ENCODE measurements at places on chromosomes 4 and X.

DNA sequence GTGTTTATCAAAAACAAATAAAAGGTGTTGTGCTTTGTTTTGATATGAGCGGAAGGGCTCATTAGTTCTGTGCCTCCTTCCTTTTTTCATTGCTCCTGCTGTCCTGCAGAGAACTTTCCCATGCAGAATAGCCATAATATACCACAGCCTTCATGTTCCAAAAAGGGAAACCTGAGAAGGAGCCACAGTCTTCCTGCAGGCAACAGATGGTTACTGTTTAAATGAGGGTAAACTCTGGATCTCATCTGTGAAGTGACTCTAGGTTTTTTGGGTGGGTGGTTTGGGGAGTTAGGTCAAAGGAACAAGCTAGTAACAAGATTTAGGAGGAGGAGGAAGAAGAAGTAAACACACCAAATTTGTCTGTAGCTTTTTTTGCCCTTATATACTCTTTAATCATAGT, 131.8 kb downstream of the BMPR1B start:
- DNase-seq = no peak

DNA sequence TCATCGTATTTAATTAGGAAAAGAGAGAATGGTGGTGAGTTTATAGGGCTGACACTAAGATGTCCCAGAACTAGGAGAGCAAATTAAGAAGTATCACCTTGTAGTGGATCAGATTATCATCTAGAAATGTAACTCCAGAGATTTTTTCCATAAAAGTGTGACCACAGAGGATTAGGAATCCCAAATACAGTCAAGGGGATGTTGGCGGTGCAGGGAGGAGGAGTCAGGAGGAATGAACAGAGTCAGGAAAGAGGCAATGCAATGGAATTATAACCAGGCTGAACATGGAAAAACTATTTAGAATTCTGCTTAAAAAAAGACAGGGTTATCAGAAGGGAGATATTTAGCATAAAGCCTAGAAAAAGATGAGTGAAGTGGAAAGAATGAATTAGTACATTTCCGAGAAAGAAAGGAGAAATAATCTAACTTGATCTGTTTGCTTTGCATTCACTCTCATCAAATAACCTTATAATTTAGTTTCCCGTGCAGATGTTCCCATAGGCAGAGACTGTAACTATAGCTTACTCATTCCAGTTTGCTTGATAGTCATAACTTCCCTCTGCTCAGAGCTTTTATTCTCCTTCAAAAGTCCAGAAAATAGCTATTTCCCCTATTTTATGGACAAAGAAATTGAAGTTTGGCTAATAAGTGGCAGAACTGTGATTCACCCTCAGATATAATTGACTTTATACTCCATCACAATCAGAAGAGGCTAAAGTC, 56.4 kb downstream of the SCFD2 start:
- no peak for DNase-seq

- no peak for DNase-seq
Observed at GRCh38 chr4:86185659-86186058, 174.2 kb downstream of the MAPK10 start.

- no peak for DNase-seq
Observed at GRCh38 chr4:185381288-185382196, 14.2 kb downstream of the LRP2BP start.

GRCh38 chr4:42149004-42149403, 3.5 kb downstream of the BEND4 start:
- DNase-seq = no peak

- no peak for DNase-seq
Observed at GRCh38 chr4:73815145-73815544, 21.3 kb upstream of the CXCL6 start.

DNA sequence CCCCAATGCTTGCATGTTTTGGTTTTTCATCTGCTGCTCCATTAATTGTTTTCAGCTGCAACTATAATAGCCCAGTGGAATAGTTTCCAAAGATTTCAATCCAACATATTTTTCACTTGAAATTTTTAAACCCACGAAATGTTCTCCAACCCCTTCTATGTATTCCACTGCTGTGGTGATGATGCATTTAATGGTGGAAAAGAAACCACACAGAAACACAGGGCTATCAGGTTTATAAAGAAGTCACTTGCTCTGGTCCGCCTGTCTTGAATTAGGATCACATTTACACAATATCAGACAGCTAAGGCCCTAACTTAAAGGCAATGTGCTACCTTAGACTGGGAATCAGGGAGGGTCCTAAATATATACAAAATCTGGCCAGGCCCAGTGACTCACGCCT, 35.0 kb downstream of the OPHN1 start:
- DNase-seq = no peak

DNA sequence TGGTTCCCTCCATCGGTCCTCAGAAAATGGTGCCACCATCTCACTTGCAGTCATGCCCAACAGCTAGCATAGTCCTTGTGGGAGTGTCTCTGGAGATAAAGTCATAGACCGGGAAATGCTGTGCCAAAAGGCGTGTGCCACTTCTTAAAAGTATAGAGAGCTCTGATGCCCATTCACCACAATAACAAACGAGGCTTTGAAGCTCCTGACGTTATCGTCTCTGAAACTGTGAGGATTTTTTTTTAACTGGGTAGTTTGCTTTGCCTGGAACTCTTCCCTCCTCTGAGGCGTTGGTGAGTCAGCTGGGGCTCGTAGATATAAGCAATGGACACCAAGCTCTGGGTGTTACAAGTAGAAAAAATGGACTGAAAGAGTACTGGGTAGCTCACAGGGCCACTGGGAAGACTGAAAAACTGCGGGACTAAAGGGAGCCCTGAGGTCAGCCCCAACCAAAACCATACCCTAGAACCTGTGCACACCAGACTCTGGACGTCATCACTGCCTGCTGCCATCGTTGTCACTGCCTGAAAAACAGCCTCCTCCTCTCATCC, 89.4 kb upstream of the TRIM2 start:
- no peak for DNase-seq

GRCh38 chr4:111985426-111985825, 159.8 kb upstream of the FAM241A start:
- DNase-seq = no peak

GRCh38 chrX:44904542-44905115, 31.6 kb downstream of the KDM6A start:
- DNase-seq = no peak

DNA sequence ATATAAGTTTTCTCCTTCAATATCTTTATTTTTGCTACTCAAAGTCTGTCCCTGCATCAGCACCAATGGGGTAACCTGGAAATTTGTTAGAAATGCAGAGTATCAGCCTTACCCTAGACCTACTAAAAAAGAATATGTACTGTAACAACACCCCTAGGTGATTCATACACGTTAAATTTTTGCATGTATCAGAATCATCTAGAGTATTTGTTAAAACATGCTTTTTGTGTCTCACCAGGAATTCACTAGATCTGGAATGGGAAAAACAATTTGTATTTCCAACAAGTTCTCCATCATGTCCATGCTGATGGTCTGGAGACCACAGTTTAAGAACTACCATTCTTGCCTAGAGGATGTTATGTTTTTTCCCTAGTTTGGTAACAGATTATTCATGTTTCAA, 196.0 kb upstream of the EDNRA start:
- no peak for DNase-seq

- DNase-seq = no peak
Observed at GRCh38 chrX:117973110-117973807, 143.4 kb downstream of the KLHL13 start.

- DNase-seq = no peak
Observed at GRCh38 chr4:180054291-180054690, 2188.9 kb upstream of the TENM3 start.

DNA sequence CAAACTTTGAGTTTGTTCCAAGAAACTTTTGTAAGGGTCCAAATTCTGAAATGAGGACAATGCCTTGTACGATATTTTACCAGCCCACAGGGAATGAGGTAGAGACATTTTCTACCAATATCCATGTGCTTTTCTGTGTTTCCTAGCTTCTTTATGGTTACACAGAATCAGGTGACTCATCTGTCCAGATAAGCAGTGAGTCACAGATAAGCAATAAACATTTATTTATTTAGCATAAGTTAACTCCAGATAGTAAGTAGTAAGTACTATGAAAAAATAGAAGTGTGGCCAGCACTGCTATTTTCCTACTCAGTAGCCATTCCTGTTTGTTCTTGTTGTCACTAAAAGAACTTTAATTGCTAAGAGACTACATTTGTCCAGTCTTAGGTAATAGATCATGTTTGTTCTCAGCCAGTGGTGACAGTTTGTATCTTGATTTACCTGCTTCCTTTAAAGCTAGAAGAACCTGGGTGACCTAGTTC, 7.4 kb downstream of the AFF1 start:
- no peak for DNase-seq

- no peak for DNase-seq
Observed at GRCh38 chr4:105215609-105216313, 69.1 kb downstream of the TET2 start.

DNA sequence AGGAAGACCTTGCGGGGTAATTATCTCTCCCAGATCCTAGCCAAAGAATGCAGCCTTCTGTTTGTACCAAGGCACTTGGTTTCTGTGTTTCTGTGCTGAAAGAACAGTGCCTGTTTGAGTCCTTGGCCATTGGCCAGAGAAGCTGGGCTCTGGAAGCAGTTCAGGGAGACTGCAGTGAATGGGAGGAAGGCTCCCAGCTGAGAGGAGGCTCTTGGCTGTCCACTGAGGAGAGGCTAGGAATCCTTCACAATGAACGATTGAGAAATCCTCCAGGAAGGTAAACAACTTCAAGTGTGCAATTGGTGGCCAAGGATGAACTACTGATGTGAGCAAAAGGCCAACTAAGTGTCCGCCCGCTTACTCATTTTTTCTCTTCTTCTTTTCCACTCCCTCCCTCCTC, 61.3 kb downstream of the HS3ST1 start:
- DNase-seq = no peak

DNA sequence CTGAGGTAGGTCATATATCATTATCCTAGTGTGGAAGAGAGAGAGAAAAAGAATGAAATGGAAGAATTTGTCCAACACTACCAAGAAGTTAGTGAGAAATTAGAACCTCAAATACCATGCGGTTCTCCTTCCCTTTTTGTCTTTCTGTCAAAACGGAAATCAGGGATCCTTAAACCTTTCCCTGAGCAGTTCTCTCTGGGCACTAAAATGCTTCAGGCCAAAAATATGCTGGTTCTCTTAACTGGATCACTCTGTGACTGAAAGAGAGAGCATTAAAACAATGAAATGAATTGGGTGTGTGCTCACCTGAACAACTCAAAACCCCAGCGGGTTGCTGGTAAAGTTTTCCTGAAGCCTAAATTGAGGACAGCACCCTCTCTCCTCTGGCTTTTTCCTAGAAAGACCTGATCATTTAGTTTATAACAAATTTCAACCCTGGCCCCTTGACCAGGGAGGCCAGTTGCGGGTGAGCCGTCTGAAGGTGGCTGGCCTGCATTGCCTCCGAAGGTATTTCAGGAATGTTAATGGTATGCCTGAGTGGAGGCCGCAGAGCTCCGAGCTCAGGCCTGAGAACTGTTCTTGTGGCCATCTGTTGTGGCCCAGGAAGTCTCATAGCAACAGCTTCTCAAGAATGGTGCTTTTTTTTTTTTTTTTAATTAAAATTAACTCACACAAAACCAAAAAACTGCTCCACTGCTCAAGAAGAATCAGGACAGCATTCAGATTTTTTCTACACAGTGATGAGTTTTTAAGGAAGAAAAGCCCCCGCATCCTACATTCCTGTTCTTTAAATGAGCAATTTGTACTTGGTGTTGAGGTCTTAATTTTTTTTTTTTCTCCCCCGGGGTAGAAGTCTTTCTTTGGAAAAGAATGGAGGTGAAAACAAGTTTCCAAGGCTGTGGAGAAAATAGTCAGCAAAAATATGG, 155.1 kb downstream of the SHROOM3 start:
- no peak for DNase-seq

DNA sequence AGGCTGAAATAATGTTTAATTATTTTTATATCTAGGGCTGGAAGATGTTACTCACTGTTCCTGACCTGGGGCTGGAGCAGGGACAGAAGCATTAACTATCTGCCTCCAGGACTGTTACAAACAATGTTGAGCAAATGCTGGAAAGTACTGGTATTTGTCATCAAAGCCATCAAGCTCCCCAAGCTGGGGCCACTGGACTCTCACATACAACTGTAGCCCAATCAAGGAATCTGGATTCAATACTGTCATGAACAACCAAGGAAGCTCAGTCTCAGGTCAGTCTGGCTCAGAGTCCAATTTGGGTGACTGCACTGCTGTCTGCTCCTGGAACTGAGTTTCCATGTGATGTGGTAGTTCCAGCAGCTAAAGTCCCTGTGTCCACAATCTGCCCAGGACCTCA, 50.4 kb downstream of the APOO start:
- DNase-seq = no peak

GRCh38 chrX:14095702-14096101, 66.0 kb upstream of the GEMIN8 start:
- DNase-seq = no peak

GRCh38 chr4:40190019-40190418, 6.8 kb upstream of the RHOH start:
- DNase-seq = peak; percentile 27

- no peak for DNase-seq
Observed at GRCh38 chrX:118862091-118862490, 38.5 kb downstream of the ZCCHC12 start.

- DNase-seq = no peak
Observed at GRCh38 chr4:158949099-158949498, 153.8 kb upstream of the RAPGEF2 start.

DNA sequence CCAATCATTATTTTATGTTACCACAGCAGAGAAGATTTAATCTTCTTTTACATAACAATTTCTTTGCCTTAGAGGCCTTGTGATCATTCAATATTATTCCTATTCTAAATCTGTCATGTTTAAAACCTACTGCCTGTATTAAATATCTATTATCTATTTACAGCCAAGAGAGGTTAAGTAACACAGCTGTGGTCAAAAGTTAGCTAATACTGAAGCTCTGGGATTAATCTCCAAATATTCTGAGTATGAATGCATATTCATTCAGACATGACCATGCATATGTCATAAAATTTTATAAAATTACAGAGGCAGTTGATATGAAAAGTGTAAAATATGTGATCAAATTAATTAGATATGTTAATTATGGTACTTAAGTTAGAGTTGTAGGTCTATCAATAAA, 187.9 kb upstream of the MAB21L2 start:
- DNase-seq = no peak

- no peak for DNase-seq
Observed at GRCh38 chrX:22159071-22159470, 113.6 kb upstream of the CBLL2 start.

DNA sequence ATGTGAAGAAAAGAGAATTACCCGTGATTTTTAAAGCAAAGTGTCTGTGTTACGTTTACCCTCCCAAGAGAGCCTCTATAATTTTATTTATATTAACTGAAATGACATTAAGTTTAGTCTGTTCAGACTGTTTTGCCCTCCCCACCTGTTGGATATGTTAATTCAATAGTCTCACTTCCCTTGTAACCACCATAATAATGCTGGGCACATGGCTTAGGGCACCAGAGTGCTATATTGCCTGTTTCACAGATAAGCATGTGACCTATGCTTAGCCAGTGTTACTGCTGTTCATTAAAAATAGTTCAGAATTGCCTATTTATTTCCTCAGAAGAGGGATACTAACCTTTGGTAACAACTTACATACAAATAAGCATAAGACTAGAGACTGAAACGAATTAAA, 446.2 kb downstream of the FAT4 start:
- no peak for DNase-seq

Data from SHP77 (cell line).